Stimulated activated CD4-positive, alpha-beta T cell treated with anti-CD3 and anti-CD28 coated beads, Interleukin-4, amount 100 ng/mL, for 24 hours (primary cell): ENCODE measurements at places on chromosomes 2 and 18.

DNA sequence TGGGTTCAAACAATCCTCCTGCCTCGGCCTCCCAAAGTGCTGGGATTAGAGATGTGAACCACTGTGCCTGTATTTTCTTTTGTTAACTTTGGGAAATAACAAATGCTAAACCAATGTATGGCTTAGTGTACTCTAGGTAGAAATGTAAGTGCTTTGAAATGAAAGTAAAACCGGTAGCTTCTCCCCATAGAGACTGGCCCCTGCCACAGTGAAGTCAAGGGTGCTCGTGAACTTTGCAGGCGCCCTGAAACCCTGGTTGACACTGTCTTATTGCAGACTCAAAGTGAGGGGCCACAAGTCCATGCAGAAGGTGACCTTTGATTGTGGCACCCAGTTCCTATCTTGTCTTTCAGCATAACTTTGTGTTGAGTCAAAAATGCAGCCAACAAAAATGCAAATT, 24.2 kb upstream of the MTCL1 start:
- DNase-seq: no peak

GRCh38 chr18:63016270-63016669, 300.9 kb downstream of the PHLPP1 start:
- peak; percentile 61 for DNase-seq

DNA sequence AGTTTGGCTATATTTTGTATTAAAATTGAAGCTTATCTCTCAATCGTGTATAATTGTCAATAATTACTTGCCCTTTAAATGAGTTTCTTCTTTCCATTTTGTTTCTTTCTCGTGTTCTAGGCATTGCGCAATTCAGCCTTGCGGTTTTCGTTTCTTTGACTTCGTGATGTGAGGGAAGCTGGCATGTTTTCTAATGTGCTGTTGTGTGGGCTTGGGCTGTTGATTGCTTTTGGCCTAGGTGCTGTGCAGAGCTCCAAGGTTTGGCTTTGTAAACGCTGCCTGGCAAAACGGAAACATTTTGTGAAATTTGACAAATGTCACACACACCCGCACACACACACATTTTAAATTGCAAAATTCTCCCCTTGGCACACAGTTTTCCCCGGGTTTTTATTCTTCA, 242.6 kb upstream of the TCF4 start:
- no peak for DNase-seq

- DNase-seq: no peak
Measured at GRCh38 chr18:9260388-9261380, 73.9 kb upstream of the TWSG1 start.

GRCh38 chr2:164073101-164074074, 337.6 kb upstream of the FIGN start:
- no peak for DNase-seq

- DNase-seq: no peak
Measured at GRCh38 chr18:7678389-7678788, 111.3 kb downstream of the PTPRM start.
